Right lobe of liver (tissue), 6 donors: ENCODE measurements at places on chromosomes 2 and 18. TPM values are rescaled to one million over a fixed set of nuclear protein-coding genes. Genes with fewer than 3 reads are reported as not detected.

- peak; percentile 82 for DNase-seq
These were observed 23.3 kb upstream of the MC5R start for GRCh38 chr18:13800505-13801259.

GRCh38 chr18:48476550-48476917 is 62.3 kb upstream of the CTIF start:
- no peak for DNase-seq

GRCh38 chr2:53252115-53252514 is 515.5 kb upstream of the CHAC2 start:
- no peak for DNase-seq

TNS1 gene
- 209 TPM for total RNA-seq

- DNase-seq = no peak
These were observed 36.3 kb upstream of the NRXN1 start for GRCh38 chr2:51068237-51068636.
